Putamen (tissue), 1 donor: ENCODE measurements at places on chromosomes 1 and 21.

DNA sequence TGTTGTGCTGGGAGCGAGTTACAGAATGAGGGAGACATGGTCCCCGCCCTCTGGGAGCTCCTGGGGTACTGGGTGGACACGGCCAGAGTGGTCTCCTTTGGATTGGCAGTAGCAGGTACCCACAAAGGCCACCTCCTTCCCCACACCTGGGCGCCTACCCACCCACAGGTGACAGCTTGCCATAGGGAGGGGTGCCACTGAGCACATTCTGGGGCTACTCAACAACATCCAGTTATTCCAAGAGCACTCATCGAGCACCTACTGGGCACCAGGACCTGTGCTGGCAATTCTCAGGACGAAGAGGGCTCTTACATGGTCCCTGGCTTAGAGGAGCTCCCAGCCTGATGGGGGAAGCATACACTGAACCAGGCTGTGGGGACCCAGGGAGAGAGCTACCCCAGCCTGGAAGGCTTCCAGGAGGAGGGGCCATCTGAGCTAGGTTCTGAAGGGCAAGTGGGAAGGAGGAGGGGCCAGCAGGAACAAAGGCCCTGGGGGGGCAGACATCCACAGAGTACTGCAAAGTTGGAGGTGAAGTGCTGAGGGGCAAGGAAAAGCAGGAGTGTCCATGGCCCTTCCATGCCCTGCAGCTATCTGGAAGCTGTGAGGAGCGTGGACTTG is 22.0 kb downstream of the MRPL37 start:
- no peak for DNase-seq

- DNase-seq, result no peak
Observed at GRCh38 chr1:214467078-214467585, 84.3 kb downstream of the PTPN14 start.

DNA sequence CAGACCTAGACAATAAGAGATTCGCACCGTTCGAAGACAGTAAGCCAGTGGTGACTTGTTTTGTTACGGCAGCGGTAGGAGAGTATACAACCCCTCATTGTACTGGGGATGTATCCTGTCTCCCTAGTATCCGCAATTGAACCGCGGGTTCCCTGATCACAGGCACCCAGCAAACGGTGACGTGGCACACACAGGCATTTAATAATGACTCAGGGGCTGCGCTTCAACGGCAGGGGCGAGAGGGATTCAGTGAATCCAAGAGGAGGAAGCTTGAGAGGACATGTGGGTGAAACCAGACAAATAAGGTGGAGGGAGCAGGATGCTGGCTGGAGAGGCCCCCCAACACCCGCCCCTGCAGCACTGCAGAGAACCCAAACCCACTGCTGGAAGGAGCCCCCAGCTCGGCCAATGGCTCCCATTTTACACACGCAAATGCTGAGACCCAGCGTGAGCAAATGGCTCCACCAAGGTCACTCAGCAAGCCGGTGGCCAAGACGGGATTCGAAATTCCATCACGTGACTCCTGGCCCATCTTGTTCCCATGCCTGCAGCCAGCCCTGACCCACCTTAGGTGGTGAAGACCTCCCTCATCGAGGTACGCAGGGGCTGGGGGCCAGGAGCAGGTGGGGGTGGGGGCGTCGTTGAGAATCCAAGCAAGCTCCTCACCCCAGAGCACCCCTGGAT is 149.9 kb downstream of the SYF2 start:
- no peak for DNase-seq

GRCh38 chr1:31934706-31935629 is 3.2 kb downstream of the PTP4A2 start:
- DNase-seq, result no peak

DNA sequence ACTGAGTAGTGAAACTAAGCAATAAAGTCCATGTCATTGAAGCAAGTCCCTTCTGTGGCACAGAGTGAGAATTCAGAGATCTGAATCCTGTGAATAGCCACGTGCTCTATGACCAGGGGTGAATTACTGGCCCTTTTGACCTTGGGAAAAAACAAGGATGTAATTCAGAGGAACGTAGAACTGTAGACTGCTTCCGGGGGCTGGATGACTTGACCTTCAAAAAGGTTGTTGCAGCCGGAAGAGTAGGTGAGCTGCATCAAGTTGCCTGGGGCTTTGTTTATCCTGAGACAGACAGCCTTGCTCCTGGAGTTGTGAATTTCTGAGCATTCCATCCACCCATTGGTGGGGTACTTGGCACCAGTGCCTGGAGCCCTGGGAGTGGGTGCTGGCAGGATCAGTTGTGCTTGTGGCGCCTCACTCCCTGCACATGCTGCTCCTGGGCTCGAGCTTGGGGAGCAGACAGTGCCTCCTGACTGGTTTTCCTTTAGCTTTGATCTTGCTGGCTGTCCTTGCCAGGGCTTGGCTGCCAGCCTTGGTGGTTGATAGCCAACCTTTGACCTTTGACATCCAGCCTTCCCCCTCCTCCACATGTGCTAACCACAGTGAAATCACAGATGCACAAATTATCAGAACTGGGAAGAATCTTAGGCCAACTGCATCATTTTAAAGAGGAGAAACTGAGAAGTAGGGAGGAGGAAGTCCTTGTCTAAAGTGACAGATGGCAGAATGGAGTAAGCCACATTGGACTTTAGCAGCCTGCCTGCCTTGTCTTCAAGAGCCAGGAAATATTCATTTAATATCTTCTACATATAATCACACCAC is 16.2 kb upstream of the MYOG start:
- no peak for DNase-seq

DNA sequence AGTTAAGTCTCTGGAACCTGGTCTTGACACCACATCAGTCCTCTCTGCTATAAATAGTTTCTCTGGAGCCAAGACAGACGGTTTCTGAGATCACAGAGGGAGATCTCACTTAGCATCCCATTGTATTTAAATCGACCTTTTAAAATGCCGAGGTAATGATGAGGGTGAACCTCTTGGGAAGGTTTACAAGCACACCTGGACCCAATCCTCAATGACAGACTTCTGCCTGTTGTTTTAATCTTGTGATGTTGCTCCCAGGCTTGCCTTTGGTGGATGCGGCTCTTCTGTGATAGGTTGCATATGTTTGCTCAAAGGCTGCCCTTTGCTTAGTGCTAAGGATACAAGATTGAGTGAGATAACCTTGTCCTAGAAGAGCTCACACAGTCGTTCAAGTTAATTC is 104.6 kb upstream of the L1TD1 start:
- DNase-seq, result no peak

DNA sequence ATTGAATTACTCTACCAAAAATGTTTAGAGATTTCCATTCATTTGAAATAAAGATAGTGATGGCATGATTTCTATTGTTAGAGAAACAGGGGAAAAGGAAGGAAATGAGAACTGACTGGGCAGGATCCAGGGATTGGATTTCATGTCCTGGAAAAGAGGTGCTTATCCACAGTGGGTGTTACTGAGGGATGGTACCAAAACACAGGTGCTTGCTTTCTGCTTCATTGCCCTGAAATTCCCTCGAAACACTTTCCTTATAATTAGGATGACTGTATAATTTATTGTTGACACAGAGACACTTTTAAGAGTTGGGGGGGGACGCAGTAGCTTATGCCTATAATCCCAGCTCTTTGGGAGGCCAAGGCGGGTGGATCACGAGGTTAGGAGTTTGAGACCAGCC is 185.0 kb upstream of the KCNK2 start:
- DNase-seq, result no peak
